ENCODE measurements at places on chromosomes 7 and 10.

GRCh38 chr10:72094574-72094973 is 6.2 kb upstream of the SPOCK2 start:
- DNase-seq, result no peak

GRCh38 chr7:42071372-42072261 is 165.4 kb downstream of the GLI3 start:
- no peak for DNase-seq

DNA sequence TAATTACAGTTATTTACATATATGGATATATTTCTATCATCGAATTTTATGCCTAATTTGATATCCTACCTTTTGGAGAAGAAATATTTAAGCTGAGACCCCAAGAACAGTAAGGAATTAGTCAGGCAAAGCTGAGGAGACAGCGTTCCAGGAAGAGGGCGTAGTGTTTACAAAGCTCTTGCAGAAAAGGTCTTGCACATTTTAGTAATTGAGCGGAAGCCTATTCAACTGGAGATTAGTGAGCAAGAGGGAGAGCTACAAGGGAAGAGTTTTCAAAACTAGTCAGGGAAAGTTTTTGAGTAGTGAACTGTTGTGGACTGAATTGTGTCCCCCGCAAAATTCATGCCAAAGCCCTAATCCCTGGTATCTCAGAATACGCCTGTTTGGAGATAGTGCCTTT is 26.5 kb upstream of the POU6F2 start:
- DNase-seq, result no peak

DNA sequence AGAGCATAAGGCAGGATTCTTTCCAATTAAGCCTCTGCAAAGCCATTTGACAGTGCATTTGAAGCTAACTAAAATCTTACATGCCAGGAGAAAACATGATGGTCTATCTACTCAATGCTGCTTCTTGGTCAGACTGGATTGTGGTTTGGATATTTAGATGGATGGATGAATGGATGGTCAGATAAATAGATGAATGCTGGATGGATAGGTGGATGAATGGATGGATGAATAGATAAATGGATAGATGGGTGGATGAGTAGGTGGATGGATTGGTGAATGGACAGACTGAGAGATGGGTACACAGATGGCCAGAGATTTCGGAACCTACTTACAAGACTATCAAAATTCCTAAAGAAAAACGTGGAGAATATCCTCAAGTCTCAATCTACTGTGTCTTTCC is 127.6 kb downstream of the SFMBT2 start:
- DNase-seq, result no peak

DNA sequence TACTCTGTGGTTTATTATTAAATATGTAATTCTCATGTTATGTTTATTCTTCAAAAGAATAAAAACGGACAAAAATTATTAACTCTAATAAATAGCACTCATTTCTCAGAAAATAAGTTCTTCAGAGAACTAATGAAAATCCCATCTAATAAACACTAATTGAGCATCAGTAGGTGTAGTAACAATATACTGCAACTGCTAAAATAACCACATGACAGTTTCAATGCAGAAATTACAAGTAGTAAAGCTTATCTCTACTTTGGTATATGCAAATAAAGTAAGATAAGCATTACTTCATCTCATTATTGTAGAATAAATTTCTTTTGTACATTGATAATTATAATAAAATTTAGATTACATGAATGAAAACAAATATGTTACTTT is 56.4 kb upstream of the DKK1 start:
- no peak for DNase-seq

Measured in H4 (cell line).